ENCODE measurements at places on chromosomes 2 and 18.

DNA sequence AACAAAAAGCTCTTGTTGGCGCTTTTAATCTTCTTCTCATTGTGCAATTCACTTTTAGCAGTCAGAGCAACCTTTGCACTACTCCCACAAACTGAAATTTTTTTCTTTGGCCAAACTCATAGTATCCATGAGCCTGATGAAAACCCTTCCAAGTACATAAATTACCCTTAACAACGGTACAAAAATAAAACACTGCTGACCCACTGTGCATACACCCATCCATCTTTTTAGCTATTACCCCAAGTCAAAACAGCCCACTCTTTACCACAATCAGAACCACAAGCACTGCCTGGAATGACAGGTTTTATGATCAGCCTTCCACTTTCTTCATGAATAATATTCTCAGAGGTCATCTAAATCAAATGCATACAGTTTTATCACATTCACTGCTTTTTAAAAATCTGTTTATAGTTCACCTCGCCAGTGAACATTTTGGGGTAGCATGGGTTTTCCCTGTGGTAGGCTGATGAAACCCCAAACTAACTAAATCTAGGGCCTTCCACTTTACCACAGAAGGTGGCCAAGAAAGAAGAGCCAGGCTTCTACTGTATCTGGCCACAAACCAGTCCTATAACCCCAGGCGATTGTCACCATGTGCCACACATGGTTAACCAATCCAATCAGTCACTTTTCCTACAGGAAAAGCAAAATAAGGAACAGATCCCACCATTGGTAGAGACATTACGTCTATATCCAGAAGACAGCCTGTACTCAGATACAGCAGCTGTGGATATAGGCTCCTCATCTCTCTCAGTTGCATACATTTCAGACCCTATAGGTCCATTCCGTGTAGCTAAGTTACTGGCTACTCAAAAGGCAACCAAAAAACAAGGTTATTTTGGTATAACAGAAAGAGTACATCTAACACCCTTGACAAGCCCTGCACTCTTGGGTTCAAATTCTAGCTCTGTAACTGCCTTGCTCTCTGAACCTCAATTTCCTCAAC lies 171.3 kb downstream of the THADA start:
- DNase-seq, result no peak

GRCh38 chr18:50944245-50944932 lies 23.5 kb upstream of the ELAC1 start:
- no peak for DNase-seq

GRCh38 chr18:32219431-32220018 lies 29.7 kb downstream of the MEP1B start:
- no peak for DNase-seq

DNA sequence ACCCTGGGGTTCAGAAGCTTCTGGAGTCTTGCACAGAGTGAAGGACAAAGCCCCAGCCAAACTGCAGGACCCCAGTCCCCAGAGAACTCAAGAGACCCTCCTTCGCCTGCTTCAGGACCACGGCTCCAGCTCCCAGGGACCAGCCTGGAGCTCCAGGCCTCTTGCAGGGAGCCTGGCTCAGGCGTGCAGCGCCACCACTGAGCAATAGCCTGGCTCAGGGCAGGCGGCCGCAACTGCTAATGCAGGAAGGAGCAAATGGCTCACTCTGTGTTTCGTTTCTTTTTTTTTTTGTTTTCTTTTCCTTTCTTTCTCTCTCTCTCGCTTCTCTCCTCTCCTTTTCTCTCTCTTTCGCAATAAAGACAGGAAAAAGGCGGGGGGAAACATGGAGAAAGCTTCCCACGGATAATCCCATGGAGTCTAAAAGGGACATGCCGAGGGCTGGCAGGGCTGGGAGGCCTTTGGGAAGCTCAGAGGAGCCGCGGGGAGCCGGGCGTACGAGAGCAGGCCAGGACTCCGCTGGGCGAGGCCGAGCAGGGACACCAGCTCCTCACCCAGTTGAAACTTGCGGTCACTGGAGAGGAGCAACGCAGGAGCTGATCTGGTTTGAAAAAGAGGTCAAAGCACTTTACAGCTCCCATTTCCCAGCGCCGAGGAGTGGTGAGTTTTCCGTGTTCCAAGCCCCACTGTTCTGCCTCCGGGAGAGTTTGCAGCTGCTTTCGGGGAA lies 244.8 kb downstream of the TWIST2 start:
- no peak for DNase-seq

GRCh38 chr18:11052800-11053199 lies 96.6 kb downstream of the PIEZO2 start:
- no peak for DNase-seq

All from stimulated activated CD4-positive, alpha-beta T cell treated with anti-CD3 and anti-CD28 coated beads, Interleukin-1b, Interleukin-23, amount 100 ng/mL, for 1 hour (primary cell).